Stimulated activated CD4-positive, alpha-beta T cell treated with anti-CD3 and anti-CD28 coated beads, Interleukin-1b, Interleukin-23, amount 100 ng/mL, for 1 hour (primary cell): ENCODE measurements at places on chromosomes 6 and 20.

DNA sequence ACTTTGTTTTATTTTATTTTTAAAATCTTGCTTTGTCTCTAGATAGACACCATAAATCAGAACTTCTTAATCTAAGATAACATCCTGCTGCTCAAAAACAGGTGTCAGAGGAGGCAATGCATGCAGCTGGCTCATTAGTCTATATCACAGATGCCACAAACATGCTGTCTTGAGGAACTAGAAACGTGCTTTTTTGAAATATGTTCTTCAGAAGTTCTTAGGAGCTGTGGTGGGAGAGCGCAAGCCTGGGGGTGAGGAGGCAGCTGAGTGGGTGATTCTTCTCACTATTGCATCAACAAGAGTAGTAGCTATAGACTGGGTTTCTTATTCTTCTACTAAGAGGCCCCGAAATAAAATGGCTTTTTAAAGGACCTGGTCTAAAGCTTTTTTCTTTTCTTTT lies 23.4 kb downstream of the IL22RA2 start:
- no peak for DNase-seq

DNA sequence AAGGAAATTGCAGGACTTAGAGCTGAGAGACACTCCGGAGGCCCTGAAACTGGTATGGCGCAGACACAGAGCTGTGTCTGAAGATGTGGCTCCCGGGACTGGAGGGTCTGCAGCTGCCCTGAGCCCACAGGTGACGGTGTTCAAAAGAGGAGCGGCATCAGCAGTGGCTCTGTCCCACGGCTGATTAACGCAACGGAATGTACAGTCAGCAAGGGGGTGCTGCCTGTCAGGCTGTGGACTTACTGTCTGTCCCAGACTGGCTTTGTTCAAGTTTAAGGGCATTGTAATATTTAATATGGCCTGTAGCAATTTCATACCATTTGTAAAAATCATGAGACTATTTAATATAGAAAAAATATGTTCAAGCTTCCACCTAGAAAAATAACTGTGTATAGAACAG lies 228.0 kb upstream of the TAB2 start:
- DNase-seq = no peak

- DNase-seq = no peak
These were observed 228.1 kb upstream of the CEP162 start for GRCh38 chr6:84455511-84456029.

- DNase-seq = peak; percentile 10
These were observed 757 bp upstream of the SAMD3 start for GRCh38 chr6:130223508-130223907.

GRCh38 chr6:20403766-20404640 lies 2.3 kb downstream of the E2F3 start:
- DNase-seq = peak; percentile 65

DNA sequence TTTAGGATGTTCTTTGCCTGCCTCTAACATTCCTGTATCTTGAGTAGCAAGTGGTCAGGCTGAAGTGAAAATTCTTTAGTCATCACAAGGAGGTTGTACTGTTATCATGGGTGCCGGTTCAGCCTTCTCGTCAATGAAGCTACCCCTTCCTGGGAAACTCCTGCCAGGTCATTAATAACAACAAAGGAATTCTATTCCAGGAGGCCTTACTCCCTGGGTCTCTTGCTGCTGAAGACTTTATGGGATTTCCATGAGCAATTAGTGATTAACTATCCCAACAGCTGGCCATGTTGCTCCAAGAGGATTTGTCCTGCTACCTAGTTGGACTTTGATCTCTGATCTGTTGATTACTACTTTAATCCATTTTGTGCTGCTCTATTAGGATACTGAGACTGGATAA lies 62.7 kb upstream of the ELOVL5 start:
- DNase-seq = no peak

DNA sequence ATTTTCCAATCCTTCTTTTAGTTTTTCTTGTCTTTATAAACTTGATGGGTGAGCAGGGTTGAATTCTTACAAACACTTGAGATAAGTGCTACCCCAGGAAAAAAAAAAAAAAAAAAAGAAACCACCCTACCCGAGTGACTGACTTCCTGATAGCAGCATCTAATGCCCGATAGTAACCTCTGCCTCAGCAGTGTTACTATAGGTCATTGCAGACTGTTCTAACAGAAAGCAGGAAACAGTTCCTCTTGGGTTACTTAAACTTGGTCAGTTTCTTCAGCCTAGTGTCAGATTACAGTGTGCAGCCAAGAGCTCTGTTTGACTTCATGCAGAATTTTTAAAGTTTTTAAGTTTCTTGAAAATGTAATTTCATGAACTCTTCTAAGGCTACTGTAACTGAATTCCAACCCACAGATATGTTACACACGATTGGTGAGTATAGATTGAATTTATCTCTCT lies 2.1 kb downstream of the MYLIP start:
- DNase-seq = no peak

GRCh38 chr6:74000666-74001490 lies 304.9 kb downstream of the CD109 start:
- DNase-seq = no peak

DNA sequence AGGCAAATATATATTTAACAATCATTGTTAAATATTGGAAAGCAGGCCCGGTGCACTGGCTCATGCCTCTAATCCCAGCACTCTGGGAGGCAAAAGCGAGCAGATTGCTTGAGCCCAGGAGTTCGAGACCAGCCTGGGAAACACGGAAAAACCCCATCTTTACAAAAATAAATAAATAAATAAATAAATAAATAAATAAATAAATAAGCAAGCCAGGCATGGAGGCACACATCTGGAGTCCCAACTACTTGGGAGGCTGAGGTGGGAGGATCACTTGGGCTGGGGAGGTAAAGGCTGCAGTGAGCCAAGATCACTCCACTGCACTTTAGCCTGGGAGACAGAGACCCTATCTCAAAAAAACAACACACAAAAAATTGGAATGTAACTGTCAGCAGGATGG lies 53.7 kb downstream of the ZFP64 start:
- DNase-seq = no peak

DNA sequence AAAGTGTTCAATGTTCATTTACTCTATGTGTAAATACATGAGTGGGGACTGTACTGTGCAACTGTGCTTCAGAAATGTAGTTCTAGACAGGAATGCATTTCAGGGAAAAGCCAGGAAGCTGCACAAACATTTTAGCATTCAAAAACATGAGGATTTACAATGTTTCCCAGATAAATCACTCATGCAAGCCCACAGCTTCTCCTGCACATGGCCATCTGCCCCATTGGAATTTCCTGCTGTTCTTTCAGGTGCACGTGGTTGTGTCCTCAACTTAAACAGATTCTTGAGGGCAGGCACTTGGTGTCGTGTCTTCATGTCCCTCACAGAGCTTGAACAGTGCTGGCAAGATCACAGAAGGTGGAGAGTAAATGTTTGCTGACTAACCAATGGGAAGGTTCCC lies 101.5 kb downstream of the UNC5CL start:
- no peak for DNase-seq

DNA sequence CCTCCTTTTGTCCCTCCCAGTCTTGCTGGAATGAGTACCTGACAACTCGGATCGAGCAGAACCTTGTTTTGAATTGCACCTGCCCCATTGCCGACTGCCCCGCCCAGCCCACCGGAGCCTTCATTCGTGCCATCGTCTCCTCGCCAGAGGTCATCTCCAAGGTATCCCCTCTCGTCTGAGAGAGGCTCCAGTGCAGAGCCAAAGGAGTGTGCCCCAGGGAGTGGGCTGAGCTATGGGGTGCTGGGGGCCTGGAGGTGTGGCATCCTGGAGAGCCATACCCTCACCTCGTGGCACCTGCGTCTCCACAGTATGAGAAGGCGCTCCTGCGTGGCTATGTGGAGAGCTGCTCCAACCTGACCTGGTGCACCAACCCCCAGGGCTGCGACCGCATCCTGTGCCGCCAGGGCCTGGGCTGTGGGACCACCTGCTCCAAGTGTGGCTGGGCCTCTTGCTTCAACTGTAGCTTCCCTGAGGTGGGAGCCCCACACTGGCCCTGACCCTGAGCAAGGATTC lies 8.8 kb downstream of the DNPH1 start:
- DNase-seq = no peak

GRCh38 chr20:63587776-63588591 lies 13.9 kb upstream of the HELZ2 start:
- no peak for DNase-seq

GRCh38 chr6:128605961-128606360 lies 85.6 kb upstream of the PTPRK start:
- DNase-seq = no peak

- DNase-seq = no peak
These were observed 14.5 kb downstream of the COL9A3 start for GRCh38 chr20:62831361-62831788.
